Heart left ventricle (tissue), 16 donors: ENCODE measurements at places on chromosomes 11 and 22. TPM values are rescaled to one million over a fixed set of nuclear protein-coding genes. Genes with fewer than 3 reads are reported as not detected.

- peak; percentile 13 for DNase-seq
Observed at GRCh38 chr11:128417607-128418324, 169.6 kb downstream of the ETS1 start.

DNA sequence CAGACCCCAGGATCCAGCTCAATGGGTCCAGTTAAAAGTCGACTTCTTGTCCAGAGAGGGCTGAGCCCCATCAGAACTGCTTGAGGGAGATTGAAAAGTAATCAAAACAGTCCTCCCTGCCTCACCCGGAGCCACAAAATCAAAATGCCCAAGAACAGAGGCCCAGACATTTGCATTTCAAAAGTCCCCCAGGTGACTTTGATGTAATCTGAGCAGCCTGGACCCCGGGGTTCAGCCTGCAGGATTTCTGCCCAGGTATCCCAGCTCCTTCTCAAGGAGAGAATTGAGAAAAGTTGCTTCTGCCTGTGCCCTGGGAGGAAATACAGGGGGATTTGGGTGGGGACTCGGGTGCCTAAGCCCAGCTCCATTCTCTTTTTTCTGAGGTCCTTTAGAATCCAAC is 1385.0 kb downstream of the TBC1D22A start:
- DNase-seq, result no peak

DNA sequence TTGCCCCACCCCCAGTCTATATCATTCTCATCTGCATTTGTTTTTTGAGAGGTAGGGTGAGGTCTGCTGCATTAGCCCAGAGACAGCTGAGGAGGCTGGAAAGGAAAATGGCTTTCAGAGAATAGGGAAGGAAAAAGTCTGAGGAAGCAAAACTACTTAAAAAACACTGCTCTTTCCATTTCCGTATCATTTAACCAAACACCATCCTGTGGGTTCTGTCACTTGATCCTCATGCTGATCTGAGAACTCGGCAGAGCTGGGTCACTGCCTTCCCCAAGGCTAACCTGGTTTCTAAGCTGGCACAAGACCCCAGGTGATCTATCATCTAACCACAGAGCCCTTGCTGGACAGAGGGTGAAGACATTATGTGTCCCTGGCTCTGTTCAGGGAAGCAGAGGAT is 1.2 kb downstream of the FOLR2 start:
- DNase-seq, result no peak

The SMTNL1 gene
- total RNA-seq, result not detected

DNA sequence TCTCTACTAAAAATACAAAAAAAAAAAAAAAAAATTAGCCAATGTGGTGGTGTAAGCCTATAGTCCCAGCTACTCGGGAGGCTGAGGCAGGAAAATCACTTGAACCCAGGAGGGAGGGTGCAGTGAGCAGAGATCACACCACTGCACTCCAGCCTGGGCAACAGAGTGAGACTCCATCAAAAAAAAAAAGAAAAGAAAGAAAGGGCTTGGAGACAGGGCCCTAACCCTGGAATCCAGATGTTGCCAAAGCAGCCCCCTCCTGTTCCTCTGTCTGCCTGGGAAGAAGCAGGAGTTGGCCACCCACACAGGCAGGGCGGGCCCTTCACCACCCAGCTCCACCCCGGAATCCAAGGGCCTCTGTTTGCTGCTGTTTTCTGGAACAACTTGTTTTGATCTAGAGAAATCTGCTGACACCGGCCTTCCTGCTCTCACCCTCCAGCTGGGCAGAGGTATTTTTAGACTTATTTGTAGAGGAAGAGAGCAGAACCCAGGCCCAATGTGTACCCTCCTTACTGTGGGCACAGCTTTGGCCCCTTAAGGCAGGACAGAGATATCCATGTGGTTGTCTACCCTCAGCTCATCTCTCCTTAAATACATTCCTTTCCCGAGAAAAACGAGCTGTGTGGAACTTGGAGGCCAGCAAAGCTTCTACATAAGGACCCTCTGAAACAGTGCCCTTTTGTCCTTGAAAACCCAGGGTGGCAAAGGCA is 2.7 kb upstream of the NEAT1 start:
- DNase-seq, result peak; percentile 93
